Smooth muscle cell of the umbilical artery (primary cell): ENCODE measurements at places on chromosomes 1 and 21. TPM values are rescaled to one million over a fixed set of nuclear protein-coding genes. Genes with fewer than 3 reads are reported as not detected.

EPB41 gene
- total RNA-seq: 20.2 and 23.0 TPM in 2 replicates

LCE2B gene
- total RNA-seq: not detected in 2 replicates

FAM72C gene
- total RNA-seq: 0.42 TPM in 1 of 2 replicates, not detected in the other

ZBED6 gene
- total RNA-seq: 7.9 and 14.3 TPM in 2 replicates
